ENCODE measurements at places on chromosomes 6 and 20.

DNA sequence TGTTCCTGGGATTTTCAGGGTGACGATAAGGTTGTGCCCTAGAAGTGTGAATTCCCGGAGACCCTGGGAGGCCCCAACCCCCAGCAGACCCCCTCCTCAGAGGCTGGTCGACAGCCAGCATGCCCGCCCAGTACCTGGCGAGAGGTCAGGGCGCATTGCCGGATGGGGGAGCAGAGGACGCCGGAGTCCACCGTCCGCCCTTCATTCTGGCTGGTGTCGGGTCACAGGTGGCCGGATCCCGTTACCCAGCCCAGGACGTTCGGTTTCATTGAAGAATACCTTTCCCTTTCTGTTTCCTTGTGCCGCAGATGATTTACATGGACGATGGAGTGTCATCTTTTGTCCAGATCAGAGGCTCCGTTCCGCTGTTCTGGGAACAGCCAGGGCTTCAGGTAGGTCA is 61.3 kb downstream of the SYNJ2 start:
- DNase-seq: no peak

DNA sequence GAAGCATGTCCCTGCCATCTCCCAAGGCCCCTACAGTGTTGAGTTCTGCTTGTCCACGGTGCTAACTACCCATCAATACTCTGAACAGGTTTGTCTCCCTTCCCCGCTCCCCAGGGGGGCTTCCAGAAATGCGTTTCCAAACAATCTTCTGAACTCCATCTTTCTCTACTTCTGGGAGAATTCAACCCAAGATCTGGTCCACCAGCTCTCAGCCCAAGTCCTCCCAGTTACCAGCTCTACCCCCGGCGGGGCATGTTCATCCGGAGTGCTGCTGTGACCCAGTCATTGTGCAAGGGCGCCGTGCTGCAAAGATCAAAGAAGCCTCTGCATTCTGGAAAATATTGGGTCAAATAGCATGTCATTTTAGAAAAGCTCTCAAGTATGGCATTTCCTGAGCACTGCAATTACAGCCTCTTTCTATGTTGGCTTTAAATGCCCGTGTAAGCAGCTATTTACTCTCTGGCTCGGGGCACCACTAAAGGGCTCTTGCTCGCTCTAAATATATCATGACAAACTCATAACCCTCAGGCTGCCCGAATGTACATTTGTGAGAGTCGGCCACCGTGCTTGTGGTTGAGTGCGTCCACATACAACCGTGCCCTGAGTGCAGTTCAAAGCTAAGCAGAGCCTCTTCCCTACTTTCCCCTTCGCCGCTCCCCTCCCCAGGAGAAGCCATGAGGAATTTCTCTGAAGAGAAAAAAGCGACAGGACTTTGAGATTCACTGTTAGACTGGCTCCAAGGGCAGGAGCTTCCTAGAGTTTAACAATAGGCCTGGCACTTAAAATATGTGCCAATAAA is 71.6 kb downstream of the BANF2 start:
- DNase-seq: no peak

DNA sequence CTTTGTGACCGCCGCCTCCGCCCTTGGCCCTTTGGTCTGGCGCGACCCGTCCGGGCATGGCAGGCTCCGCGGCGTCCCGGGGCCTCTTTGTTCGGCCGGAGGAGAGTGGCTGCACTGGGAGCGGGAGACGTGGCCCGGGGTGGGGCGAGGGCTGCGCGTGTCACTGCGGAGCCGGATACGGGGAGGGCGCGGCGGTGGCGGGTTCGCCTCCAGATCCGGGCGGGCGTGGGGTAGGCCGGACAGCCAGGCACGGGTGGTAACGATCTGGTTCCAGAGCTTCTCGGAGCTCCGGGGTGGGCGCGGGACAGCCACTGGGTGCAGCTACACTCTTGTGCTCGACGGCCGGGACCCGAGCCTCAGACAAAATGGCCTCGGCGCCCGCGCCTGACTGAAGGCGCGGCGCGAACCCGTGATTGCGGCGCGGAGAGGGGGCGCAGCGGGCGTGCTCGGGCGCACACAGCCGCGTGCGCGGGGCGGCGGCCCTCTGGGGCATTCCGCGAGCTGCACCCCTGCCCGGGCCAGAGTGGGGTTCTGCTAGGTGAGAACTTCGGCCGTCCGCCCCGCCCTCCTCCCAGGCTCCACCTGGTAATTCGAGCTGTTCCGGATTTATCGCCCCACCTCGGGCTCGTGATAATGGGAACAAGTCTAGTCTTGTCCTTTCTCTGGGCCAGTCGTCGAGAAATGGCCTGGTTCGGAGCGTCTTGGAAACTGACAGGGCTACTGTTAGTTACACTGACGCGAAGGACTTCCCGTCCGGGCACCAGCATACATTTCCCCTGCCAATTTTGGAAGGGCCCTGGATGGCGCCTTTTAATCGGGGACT is 1.0 kb downstream of the LOC128125822 start:
- DNase-seq: peak; percentile 31

DNA sequence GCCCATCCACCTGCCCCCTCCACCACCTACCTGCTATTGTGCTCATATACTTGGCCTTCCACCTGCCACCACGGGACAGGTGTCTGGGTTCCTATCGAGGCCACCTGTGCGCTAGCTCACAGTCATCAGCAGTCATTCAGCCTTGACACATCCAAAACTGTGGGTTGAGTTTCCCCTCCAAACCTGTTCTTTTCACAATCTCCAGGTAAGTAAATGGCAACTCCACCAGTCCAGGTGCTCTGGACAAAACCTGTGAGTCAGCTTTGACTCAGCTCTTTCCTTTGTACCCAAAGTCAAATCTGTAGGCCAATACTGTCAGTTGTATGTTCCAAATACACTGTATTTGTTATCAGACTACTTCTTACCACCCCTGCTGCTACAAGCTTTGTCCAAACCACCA is 52.6 kb downstream of the SPTLC3 start:
- DNase-seq: no peak

- no peak for DNase-seq
Measured at GRCh38 chr6:53322188-53323029, 26.3 kb downstream of the ELOVL5 start.

DNA sequence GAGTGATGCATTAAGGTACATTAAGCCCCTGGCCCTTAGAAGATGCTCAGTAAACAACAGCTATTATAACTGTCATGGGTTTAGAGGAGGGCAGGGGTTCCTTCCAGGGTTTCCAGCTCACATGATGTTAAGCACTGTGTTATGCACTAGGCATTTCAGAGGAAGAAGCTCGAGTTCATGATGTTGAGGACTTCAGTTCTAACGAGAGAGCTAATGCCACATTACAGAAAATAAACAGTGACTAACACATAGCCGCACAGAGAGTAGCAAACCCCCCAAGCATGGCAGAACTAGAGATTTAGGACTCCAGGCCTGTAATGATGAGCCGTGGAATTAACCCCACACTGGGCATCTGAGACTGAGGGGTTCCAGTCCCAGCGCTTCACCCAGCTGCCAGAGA is 105.2 kb downstream of the UNC5CL start:
- no peak for DNase-seq

- DNase-seq: no peak
Measured at GRCh38 chr6:154252678-154253077, 103.9 kb downstream of the IPCEF1 start.

DNA sequence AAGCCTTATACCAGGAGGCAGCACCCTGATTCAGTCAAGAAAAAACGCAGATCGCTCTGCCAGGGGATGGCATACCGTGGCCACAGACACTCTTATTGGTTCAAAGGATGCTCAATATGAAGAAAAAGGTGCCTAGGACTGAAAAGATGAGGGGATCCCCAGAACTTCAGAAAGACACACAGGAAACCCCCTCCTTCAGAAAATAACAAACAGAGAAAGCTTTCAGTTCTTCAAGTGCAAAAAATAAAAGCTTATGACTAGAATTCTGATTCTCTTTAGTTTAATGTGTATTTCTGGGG is 17.7 kb upstream of the MYB start:
- peak; percentile 27 for DNase-seq

- DNase-seq: no peak
Measured at GRCh38 chr20:753136-753535, 15.2 kb downstream of the SLC52A3 start.

DNA sequence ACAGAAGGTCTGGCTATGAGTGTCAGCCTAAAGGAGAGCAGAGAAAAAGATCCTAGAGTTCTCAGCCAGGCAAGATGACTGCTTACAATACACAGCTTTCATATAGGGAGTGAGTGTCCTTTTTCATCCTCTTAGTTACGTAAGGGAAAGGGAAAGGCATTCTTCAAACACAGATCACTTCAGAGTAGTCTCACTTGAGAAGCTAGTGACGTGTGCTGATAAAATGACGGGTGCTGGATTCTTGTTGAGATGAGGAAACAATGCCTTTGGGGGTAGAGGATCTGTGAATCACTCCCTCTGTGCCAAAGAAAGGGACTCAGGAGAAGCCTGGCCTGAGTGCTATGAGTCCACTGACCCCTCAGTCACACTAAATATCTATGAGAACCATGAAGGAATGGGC is 117.3 kb downstream of the QRSL1 start:
- DNase-seq: no peak

GRCh38 chr6:108831104-108831503 is 17.1 kb upstream of the ARMC2 start:
- DNase-seq: no peak

- no peak for DNase-seq
Measured at GRCh38 chr6:119207971-119208725, 129.7 kb upstream of the FAM184A start.

GRCh38 chr6:157715728-157716164 is 107.3 kb upstream of the SNX9 start:
- no peak for DNase-seq

- DNase-seq: no peak
Measured at GRCh38 chr6:126182650-126183311, 157.1 kb upstream of the CENPW start.

GRCh38 chr6:10248378-10248843 is 166.5 kb downstream of the TFAP2A start:
- DNase-seq: no peak

DNA sequence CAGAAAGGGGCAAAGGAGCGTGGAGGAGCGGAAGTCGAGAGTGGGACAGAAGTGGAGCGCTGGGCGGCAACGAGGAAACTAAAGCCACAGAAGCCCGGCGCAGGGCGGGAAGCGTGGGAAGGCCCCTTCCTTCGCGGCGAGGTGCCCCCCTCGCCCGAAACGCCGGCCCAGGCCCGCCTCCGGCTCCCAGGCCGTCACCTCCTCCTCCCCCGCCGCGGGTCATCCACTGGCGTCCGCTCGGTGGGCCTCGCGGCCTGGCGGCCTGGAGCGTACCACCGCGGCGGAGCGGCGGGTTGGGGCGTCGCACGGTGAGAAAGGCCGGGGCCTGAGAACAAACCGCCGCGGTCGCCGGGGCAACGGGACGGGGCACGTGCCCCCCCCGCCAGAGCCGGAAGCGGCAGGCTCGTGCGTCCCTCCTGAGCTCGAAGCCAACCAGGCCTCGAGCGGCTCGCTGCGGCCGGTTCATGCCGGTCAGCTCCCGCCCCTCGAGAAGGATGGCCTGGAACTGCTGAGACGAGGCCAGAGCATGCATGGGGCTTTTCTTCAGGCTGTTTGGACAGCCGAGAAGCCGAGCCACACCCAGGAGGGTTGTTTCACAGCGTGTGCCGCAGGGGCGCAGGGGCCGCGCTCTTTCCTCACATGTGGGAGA is at the start of gene TCP11:
Gene TCP11 (minus strand): TSS at position 333 of the 649 bp plus-strand sequence. CDS start 469 bp downstream, outside the sequence.
- DNase-seq: no peak

DNA sequence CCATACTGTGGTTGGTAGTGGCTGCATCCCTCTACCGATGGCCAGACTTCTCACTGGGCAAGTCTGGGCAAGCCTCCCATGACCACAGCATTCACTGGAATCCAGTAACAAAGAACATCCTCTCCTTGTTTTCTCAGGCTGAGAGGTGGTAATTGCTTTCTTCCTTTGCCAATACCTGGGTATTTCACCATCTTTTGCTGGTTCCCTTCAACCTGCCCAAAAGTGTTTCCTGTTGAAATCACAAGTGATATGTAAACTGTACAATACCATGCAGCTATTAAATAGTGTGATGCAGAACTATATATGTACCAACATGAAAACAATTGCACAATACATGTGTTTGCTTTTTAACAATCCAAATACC is at the start of gene PTCHD4:
Gene PTCHD4 (minus strand): TSS at position 55 of the 364 bp plus-strand sequence. CDS start 42,240 bp downstream, outside the sequence.
- no peak for DNase-seq

GRCh38 chr20:23265226-23265625 is 85.4 kb upstream of the NXT1 start:
- DNase-seq: no peak

DNA sequence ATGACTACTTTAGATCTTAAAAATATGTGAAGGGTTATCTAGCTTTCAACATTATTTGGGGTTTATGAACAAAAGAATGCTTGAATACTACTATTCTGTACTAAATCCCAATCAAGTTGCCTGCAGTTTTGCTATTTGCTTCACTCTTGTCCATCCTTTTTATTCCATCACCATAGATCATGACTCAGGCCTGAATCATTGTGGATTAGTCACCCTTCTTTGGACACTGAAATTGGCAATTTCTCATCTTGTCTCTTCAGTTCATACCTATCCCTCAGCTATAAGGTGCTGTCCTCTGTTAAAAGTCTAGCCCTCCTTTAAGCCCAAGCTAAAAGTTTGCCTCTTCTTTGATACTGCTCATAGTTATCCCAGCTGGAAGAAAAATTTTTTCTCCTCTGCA is 199.1 kb downstream of the CENPW start:
- no peak for DNase-seq

GRCh38 chr6:66344796-66345195 is 637.8 kb upstream of the EYS start:
- no peak for DNase-seq

GRCh38 chr6:100322886-100323285 is 141.8 kb downstream of the SIM1 start:
- no peak for DNase-seq

- no peak for DNase-seq
Measured at GRCh38 chr6:70371454-70372105, 41.7 kb upstream of the FAM135A start.

GRCh38 chr6:24493945-24494820 is 586 bp upstream of the ALDH5A1 start:
- DNase-seq: no peak

GRCh38 chr6:21615504-21615903 is 22.0 kb downstream of the SOX4 start:
- no peak for DNase-seq

DNA sequence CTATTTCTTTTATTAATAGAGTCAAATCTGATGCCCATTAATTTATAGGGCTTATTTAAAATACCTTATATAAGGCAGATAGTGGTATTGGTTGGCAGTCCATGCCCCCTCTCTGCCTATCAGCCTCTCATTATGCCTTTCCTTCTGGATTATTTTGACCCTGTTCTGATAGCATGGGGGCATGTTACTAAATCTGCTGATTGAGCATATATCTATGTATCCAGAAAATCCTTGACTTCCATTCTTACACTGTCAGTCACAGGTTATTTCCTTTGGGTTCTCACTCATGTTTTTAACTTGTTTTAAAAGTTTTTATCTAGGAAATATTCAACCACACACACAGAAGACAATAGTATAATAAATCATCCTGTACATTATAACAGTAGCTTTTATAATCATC is 1184.9 kb downstream of the HACE1 start:
- no peak for DNase-seq

DNA sequence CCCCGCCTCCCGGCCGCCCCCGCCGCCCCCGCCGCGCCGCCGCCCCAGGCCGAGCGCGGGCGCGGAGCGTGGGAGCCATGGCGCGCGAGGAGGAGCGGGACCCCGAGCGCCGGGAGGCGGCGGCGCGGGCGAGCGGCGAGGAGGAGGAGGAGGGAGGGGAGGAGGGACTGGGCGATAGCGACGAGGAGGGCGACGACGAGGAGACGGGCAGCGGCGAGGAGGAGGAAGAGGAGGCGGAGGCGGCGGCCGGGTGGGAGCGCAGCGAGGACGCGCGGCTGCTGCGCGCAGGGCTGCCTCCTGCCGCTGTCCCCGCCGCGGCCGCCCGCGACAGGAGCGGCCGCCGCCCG is at the start of gene SLC24A3:
Gene SLC24A3 (plus strand): TSS at position 174 of the 347 bp plus-strand sequence.
- DNase-seq: no peak

GRCh38 chr20:55424968-55425367 is 580.4 kb downstream of the CBLN4 start:
- no peak for DNase-seq

Data from stimulated activated CD4-positive, alpha-beta T cell treated with anti-CD3 and anti-CD28 coated beads, Interleukin-1b, Interleukin-23, amount 100 ng/mL, for 1 hour (primary cell).